ENCODE measurements at places on chromosomes 7 and 10. TPM values are rescaled to one million over a fixed set of nuclear protein-coding genes. Genes with fewer than 3 reads are reported as not detected.
A peak's percentile ranks its signal among the peaks of the same experiment; 100 is the strongest.

DNA sequence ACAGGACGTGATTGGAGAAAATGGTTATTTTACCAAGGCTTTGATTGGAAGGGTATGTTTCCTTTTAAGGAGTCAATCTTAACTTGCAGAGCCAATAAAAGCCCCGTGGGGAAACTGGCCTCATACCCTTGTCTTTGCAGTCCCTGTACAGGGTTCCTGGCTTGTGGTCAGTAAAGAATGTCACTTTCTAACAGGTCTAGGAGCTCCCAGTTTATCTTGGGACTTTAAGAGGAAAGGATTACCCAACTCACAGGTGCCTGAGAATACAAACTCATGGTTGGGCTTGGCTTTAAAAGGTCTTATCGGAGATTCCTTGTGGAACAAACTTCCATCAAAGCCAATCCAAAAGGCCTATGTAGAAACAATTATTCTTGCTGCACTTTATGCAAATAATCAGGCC lies 221.8 kb downstream of the PHF14 start:
- no peak for DNase-seq

EBLN1 gene
- total RNA-seq: not detected

DNA sequence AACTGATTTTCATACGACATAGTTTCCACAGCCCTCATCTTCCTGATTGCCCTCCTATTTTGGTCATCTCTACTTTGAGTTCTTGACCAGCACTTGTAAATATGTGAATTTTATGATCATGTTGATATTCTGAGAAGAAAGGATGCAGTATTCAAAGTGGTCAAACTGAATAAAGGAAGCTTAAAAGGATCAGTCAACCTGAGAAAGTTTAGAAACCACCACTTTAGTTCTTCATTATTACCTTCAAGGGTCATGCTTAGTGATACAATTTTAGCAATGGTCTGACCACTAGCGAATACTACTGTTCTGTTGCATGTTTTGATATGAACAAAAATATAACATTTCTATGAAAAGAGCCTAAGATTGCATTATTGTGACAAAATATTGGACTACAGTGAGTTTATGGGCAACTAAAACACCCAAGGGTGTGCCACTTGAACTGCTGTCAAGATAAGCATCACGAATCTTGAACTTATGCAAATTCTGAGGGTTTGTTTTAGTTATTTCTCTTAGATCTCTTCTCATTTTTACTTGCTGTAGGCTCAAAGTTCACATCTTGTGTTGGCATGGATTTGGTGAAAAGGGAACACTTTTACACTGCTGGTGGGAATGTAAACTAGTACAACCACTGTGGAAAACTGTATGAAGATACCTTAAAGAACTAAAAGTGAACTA lies 247.7 kb downstream of the IPMK start:
- no peak for DNase-seq

NPFFR1 gene
- total RNA-seq: 0.14 TPM

- DNase-seq: no peak
These were observed 87.1 kb upstream of the AHR start for GRCh38 chr7:17211307-17211836.

DNA sequence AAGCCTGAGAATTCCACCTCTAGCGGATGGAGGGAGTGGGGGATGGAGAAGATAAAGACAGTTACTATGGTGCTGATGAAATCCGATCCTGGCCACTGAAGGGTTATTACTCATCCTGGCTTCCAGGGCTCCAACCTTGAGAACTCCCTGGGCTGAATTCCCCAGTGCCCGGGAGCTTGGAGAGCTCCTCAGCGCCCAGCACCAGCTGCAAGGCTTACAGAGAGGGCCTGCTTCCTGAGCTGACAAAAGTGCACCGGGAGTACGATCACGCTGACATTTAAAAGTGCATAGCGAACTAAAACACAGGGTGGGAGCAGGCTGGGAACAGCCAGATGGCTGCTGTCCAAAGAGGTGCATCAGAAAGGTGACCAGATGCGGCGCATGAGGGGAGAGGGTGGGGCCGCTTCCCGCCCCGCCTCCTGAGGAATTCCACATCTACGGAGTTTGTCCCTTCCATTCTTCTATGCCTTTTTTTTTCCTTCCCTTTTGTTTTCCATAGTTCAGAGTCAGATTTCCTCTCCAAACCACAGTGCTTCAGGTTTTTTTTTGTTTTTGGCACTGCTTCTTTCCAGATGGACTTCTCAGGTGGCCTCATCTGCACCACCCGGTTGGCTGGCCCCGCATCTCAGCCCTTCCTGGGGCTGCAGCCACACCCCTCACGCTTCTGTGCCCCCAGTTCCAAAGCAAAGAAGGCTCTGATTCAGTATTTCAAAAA lies 62.4 kb upstream of the MKRN1 start:
- peak; percentile 47 for DNase-seq
